ENCODE measurements at places on chromosomes 5 and 9.

DNA sequence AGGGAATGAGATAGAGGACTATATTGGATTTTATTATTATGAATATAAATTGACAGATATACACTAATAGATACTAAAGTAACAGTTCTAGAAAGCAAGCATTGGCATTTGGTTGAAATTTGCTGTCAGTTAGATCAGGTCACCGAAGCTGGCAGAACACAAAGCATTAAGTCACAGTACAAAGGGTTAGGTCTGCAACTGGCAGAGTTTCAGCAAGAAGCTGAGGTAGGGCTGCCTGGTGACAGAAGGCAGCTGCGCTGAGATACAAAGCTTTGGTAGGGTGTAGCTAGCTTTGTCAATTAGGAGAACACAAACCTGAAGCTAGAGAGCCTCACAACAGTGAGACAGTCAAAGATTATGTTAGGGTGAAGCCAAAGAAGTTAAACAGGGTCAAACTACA lies 6.3 kb upstream of the CSNK1G3 start:
- no peak for DNase-seq

DNA sequence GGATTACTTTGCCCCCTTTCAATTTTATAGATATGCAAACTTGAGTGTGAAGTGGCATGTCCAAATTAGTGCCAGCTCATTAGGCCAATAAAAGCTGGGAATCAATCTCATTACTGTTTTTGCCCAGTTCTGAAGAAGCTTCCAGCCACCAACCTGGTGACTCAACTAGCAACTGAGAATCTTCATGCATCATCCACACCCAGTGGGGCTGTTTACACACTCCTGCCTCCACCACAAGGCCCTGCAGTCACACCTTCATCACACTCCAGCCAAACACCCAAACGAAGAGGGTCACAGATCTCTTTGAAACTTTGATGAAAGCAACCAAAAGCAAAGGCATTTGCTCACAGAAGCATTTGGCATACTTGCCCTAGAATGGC lies 41.3 kb upstream of the S1PR3 start:
- DNase-seq = no peak

- no peak for DNase-seq
Measured at GRCh38 chr5:7361593-7361992, 34.3 kb upstream of the ADCY2 start.

GRCh38 chr5:135487037-135487395 lies 34.9 kb upstream of the TIFAB start:
- DNase-seq = no peak

GRCh38 chr9:70262366-70262765 lies 3.6 kb downstream of the SMC5 start:
- no peak for DNase-seq

- DNase-seq = peak; percentile 31
Measured at GRCh38 chr9:105405514-105406131, 42.2 kb upstream of the FSD1L start.
